Smooth muscle cell of the umbilical artery (primary cell): ENCODE measurements at places on chromosomes 1 and 21. TPM values are rescaled to one million over a fixed set of nuclear protein-coding genes. Genes with fewer than 3 reads are reported as not detected.

Gene MFAP2
- total RNA-seq, result 34.6 and 44.5 TPM in 2 replicates

Gene KCNE1
- total RNA-seq, result 0.18 and 0.30 TPM in 2 replicates

Gene RIPPLY3
- total RNA-seq, result not detected in 2 replicates

Gene CCDC190
- total RNA-seq, result 0.23 TPM in 1 of 2 replicates, not detected in the other

Gene GPR157
- 3.6 and 4.7 TPM in 2 replicates for total RNA-seq

Gene SLC26A9
- total RNA-seq, result not detected in 2 replicates
